ENCODE measurements at places on chromosomes 12 and 14.

DNA sequence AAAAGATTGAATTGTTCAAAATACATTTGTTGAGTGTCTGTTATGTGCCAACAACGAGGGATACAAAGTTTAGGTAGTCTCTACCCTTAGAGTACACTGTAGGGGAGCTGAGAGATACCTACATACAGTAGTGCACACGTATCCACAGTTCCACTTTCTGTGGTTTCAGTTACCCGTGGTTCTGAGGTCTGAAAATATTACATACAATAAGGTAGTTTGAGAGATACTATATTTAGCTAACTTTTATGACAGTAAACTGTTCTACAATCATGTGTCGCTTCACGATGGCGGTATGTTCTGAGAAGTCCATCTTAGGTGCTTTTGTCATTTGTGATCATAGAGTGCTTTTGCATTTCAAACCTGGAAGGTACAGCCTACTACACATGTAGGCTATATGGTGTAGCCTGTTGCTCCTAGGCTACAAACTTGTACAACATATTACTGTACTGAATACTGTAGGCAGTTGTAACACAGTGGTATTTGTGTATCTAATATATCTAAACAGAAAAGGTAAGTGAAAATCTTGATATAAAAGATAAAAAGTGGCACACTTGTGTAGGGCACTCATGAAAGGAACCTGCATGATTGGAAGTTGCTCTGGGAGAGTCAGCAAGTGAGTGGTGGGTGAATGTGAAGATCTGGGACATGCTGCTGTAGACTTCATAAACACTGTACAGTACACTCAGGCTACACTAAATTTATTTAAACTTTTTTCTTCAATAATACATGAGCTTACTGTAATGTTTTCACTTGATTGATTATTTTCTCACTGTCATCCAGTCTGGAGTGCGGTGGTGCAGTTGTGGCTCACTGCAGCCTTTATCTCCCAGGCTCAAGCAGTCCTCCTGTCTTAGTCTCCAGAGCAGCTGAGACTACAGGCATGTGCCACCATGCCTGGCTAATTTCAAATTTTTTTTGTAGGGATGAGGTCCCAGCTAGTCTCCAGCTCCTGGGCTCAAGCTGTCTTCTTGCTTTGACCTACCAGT lies 4.0 kb downstream of the CPSF6 start:
- no peak for DNase-seq

- no peak for DNase-seq
Measured at GRCh38 chr14:72851635-72852034, 42.3 kb downstream of the DPF3 start.

- DNase-seq: no peak
Measured at GRCh38 chr12:32476446-32476845, 77.1 kb downstream of the FGD4 start.

DNA sequence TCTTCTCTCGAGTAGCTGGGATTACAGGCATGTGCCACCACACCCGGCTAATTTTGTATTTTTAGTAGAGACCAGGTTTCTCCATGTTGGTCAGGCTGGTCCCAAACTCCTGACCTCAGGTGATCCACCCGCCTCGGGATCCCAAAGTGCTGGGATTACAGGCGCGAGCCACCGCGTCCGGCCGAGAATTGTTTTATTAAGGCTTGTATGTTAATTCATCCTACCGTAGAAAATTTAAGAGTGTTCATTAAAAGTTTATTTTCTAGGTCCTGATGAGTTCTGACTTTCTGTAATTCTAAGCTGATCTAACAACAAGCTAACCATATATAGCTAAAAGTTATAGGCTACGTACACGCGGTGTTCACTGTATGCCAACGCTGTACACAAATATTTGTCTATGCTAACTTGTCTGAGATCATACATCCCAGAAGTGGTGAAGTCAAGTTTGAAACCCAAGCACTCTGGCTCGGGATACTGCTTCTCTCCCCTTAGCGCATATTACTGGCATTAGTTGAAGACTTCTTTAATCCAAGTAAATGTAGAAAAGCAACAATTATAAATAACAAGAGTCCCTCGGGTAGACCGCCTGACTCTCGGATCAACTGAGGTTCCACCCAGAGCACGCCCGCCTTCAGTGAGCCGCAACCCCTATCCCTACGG lies 570 bp upstream of the MRPS35 start:
- DNase-seq: no peak

DNA sequence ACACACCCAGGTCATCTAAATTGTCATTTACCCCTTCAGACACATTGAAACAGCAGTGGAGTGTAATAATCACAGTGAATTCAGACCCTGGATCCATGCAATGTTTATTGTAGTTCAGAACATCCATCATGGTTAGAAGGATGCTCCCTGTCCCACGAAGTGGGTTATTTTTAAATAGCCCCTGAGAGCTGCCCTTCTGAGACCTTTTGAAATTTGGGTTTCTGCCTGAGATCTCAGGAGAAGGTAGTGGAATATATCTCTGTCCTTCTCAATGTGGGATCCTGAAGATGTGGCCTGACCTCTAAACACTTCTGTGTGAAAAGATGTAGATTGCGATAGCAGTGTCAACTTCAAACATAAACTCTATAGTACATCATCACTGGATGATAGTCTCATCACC lies 1080.6 kb downstream of the TMEM121 start:
- no peak for DNase-seq

DNA sequence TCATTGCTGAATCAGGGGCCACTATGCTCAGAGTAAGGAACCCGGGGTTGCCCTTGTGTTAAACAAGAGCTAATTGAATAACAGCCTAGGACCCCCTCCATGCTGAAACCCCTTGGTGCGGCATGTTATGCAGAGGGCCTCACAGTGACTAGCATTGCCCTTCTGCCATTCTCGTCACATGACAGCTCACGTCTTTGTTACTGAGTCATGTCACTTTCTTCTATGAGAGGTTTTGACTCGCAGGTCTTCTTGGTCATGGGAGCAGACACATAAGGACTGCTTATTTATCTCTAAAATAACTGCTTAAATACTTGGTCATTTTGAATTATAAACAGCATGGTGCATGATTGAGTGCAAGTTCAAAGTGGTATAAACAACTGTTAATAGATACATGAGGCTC lies 24.9 kb downstream of the TCTN1 start:
- no peak for DNase-seq

DNA sequence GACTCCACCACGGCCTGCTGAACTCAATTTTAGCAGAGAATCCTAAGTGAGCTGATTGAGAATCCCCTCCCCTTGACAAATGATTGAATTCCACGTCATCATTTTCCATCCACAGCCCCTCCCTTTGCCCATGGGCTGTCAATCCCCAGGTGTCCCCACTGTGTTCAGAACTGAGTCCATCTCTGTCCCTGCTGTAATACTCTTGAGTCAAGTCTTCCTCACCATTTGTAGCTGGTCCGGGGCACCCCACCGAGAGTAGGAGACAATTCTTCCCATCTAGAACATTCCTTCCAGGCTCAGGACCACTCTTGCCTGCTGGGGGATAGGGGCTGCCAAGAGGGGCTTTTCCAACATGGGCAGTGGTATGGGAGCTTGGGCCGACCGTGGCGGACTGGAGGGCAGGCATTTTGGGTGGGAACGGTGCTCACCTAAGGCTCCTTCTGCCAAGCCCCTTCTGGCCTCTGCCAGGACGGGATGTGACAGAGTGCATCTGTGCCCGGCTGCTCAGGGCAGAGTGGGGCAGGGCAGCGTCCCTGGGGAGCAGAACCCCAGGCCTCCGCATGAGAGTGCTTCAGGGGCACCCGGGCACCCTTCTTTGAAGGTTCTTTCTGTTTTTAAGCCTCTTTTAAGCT lies 218.1 kb upstream of the RTL1 start:
- DNase-seq: no peak

- no peak for DNase-seq
Measured at GRCh38 chr12:124620606-124621295, 53.3 kb upstream of the NCOR2 start.

GRCh38 chr14:94472842-94473241 lies 3.2 kb downstream of the SERPINA9 start:
- no peak for DNase-seq

DNA sequence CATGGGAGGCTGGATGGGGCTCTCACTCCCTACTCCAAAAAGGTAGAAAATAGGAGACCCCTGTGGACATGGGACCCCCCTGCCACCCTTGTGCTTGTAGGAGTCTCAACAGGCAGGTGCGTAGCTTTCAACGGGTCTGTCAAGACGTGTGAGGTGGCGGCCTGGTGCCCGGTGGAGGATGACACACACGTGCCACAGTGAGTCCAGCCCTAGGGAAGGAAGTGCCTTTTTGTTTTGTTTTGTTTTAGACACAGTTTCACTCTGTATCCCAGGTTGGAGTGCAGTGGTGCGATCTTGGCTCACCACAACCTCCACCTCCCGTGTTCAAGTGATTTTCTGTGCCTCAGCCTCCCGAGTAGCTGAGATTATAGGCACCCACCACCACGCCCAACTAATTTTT lies 12.9 kb downstream of the P2RX4 start:
- no peak for DNase-seq

- no peak for DNase-seq
Measured at GRCh38 chr12:29071099-29071498, 78.0 kb upstream of the FAR2 start.

GRCh38 chr12:57209916-57210315 lies 6.7 kb upstream of the NXPH4 start:
- no peak for DNase-seq

- no peak for DNase-seq
Measured at GRCh38 chr14:94142836-94143235, 13.4 kb upstream of the IFI27L2 start.

DNA sequence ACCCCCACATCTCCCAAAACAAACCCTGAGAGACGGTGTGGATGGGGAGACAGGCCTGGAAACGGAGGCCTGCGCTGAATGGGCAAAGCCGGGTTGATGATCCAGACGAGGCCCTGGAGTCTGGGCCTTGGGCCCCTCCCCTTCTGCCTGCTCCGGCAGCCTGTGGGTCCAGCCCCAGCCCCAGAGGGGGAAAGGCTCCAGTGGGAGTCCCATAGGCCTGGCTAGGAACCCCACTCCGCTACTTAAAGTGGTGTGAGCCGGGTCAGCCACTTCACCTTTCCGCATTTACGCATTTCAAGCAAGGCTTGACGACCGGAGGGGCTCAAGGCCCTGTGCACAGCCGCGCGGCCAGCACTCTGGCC lies 695 bp upstream of the TNFAIP2 start:
- peak; percentile 34 for DNase-seq

GRCh38 chr12:83432176-83432719 lies 745.5 kb downstream of the TMTC2 start:
- DNase-seq: no peak

DNA sequence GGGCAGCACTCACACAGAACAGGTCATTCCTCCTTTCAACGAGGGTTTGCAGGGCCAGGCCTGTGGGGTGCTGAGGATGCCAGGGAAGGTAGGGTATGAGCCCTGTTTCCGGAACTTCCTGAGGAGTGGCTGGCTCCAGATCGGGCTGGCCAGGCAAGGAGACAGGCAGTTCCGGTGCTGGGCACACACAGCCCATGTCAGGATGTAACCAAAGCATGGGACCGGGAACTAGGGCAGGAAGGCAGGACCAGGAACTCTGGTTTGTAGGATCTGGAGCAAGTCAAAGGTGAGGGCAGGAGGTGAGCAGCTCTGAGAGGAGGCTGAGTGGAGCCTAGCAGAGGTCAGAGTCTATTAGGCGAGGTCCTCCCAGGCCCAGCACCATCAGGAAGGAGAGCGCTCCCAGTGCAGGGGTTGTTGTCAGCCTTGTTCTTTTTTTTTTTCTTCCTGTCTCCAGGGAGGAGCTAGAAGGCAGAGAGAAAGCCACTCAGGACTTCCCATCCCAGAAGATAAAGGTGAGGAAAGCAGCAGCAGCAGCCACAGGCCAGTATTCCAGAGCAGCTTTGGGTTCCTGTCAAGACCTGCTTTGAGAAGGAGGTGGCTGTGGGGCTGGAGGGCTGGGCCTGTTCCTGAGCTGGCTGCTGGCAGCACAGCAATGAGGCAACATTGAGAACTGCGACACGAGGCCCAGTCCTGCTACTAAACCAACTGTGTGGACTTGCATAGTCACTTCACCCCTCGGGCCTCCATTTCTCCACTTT lies 49.0 kb upstream of the PTGR2 start:
- no peak for DNase-seq

Measured in heart right ventricle (tissue), 16 donors.